ENCODE measurements at places on chromosomes 5 and 9.

DNA sequence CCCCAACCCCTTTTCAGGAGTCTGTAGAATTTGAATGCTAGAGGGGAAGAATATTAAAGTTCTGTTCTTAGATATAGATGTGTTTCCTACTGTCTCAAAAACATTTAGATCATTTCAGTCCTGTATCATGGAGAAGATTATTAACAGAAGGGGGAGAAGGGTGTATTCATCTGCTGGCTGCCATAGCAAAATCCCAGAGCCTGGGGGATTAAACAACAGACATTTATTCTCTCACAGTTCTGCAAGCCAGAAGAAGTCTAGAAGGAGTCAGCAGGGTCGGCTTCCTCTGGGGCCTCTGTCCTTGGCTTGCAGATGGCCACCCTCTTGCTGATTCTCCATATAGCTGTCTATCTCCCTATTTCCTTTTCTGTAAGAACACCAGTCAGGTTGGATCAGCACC lies 150.1 kb upstream of the OTULINL start:
- no peak for DNase-seq

- DNase-seq, result no peak
These were observed 140.0 kb downstream of the TRIO start for GRCh38 chr5:14283139-14283538.

GRCh38 chr5:150057052-150057451 lies 29.3 kb downstream of the CSF1R start:
- no peak for DNase-seq

- DNase-seq, result no peak
These were observed 120.2 kb downstream of the CARTPT start for GRCh38 chr5:71839096-71839884.

DNA sequence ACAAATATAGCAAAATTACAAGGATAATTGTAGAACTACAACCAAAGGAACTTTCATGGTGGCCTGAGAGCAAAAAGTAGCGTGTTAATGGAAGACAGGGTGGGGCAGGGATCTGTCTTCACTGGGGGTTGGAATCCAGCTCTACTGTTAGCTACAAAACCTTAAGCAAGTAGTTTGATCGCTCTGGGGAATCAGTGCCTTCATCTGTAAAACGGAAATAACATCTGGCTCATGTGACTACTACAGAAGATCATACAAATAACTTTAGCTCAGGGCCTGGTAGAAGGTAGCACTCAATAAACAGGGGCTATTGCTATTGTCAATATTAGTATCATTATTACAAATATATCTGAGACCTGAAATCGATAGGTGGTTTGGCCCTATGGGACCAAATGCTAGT lies 40.4 kb downstream of the ZNF608 start:
- DNase-seq, result no peak

DNA sequence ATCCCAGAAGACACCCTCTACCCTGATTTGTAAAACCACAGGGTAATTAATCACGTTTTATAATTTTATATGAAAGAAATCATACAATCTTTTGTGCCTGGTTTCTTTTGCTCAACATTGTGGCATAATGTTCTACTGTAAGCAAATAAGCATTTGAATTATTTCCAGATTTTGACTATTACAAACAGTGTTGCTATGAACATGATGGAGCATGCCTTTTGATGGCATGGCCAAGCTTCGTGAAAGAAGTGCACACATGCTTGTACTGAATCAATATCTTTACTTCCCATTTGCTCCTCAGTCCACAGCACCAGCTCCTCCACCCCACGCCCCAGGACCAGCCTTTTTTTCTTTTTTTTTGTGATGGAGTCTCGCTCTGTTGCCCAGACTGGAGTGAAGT lies 29.9 kb downstream of the ACSL6 start:
- no peak for DNase-seq

DNA sequence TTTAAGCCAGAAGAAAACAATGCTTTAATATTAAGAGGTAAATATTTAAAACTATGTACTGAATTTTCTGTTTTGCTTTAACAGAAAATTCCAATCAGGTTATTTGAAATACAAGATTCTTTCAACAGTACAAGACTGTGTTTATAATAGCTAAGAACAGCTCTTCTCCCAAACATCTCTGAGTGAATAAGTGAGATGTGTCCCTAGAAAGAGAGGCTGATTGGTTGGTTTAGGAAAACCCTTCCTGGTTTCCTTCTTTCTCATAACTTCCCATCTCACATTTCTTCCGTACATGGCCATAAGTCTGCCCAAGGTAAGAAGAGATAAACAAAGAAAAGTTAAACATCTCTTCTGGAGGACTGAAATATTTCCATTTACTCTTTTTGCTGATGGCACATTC lies 145.9 kb downstream of the FANCC start:
- DNase-seq, result no peak

DNA sequence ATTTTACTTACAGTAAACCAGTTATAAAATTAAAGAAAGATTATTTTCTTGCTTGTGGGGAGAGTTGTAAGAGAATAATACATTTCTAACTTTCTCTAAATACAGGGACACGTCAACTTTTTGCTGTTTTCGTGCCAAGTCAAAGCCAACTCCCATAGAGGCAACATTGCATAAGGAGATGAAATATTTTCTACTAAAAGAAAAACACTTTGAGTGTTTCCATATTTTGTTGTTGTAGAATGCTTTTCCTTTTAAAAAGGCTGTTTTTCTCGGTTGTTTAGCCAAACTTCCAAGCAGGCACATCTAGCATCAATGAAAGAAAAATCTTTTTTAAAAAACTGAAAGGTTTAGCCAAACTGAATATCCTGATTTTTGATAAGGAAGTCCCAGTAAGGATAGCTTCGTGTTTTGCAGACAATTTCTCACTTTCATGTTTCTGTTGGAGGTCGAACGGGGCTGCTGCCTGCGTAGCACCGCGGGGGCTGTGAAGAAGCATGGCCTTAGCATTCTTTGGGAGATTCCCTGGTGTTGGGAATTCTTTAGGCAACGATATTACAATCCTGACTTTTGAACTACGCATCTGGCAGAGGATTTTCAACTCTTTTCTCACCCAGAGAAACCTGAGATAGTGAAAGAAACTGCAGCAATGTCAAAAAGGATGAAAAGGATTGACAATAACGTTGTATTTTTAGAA lies 108.1 kb upstream of the FBXL7 start:
- DNase-seq, result no peak
